ENCODE measurements at places on chromosomes 7 and 10.

- peak; percentile 30 for DNase-seq
Observed at GRCh38 chr7:48088559-48089045, 463 bp upstream of the UPP1 start.

- no peak for DNase-seq
Observed at GRCh38 chr10:83492004-83492403, 647.3 kb upstream of the GHITM start.

DNA sequence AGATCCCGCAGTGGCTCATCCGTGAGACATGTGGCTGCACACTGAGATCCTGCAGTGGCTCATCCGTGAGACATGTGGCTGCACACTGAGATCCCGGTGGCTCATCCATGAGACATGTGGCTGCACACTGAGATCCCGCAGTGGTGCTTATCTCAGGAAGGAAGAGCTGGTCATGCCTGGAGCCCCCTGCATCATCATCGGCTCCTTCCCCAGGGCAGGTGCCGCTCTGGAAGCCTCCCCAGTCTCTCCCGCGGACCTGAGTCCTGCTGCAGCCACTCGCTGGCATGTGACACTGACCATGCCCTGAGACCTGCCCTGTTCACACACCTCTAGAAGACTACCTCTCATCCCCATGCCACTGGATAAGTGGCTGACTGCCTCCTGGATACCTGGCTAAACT is 181.3 kb downstream of the PTPRN2 start:
- no peak for DNase-seq

DNA sequence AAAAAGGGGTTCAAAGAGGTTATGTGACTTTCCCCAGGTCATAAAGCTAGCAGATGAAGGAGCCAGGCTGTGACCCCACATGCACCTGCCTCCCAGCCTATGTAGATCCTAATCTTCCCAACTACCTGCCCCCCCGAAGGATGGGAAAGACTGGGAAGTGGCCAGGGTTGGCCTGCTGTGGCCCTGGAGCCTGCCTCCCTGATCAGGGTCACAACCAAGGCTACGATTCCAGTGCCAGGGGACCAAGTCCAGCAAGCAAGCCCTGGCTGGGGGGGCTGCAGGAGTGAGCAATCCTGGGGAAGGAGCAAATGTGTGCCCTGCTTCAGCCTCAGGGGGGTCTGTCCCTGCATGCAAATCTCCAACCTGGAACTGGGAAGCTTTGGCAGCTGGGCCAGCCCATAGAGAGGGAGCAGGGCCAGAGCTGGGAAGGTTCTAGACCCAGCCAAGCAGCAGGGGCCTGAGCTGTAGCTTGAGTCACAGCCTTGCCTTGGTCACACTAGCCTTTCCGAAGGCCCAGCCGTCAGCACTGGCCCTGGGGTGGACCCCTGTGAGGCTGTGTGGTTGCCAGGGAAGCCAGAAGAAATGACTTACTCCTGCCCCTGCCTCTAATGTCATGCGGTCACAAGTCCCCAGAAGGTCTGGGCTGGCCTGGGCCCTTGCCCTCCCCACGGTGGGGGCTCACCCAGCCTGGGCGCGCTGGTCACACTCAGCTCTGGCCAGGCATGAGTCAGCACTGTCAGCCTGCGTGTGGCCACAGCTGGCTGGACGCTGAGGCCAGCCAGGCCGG is 96.4 kb upstream of the ZMIZ1 start:
- peak; percentile 87 for DNase-seq

GRCh38 chr7:151175047-151175792 is 7.7 kb upstream of the GBX1 start:
- DNase-seq: peak; percentile 6

GRCh38 chr10:123821136-123821535 is 70.5 kb downstream of the CPXM2 start:
- DNase-seq: no peak

GRCh38 chr7:79211724-79212123 is 241.7 kb downstream of the MAGI2 start:
- no peak for DNase-seq

- DNase-seq: no peak
Observed at GRCh38 chr7:23470330-23471105, at the start of gene IGF2BP3. Gene IGF2BP3, minus strand, starts transcription at chr7:23470491. Its CDS starts 381 bp downstream, at chr7:23470110.

DNA sequence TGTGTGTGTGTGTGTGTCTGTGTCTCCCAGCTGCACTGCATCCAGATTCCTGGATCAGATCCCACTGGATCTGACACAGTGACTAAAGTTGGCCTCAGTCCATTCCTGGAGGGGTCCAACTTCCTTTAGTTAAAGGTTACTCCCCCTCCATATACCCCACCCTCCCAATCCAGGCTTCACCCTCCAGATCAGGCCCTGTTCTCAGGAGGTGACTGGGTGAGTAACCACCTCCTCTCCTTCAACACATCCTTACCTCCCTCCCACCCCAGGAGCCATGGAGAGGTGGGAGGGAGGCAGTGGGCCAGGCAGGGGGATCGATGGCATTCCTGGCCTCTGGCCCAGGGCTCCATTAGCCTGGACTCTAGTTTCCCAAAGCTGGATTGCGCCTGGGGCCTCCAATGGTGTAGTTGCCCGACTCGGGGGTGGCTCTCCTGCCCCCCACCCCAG is 11.3 kb downstream of the KCNIP2 start:
- no peak for DNase-seq

- DNase-seq: no peak
Observed at GRCh38 chr10:2650328-2650727, 417.0 kb upstream of the PFKP start.

DNA sequence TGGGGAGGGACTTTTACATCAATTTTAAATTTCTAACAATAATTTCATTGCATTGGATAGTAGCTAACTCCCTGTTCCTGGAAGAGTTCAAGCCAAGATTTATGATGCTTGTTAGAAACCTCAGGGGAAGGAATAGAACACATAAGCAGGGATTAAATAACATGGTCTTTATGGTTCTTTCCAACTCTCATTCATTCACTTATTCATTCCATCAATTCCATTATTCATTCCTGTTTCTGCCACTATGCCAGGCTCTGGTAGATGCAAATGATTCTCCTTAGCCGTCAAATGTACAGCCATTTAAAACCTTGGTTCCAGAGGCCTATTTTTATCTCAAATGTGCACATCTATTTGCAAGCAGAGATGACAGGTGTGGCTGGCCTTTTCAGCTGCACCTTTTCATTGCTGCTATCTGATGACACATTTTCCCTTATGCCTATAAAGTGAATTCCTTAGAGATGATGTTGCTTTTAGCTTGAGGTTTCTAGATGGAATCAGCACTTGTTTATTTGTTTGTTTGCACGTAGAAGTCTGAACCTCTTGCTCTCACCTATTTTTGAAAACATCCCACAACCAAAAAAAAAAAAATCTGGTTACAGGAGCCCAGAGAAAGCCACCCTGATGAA is 205.7 kb upstream of the IGFBP3 start:
- no peak for DNase-seq

GRCh38 chr7:89695241-89695640 is 459.0 kb upstream of the STEAP1 start:
- no peak for DNase-seq

DNA sequence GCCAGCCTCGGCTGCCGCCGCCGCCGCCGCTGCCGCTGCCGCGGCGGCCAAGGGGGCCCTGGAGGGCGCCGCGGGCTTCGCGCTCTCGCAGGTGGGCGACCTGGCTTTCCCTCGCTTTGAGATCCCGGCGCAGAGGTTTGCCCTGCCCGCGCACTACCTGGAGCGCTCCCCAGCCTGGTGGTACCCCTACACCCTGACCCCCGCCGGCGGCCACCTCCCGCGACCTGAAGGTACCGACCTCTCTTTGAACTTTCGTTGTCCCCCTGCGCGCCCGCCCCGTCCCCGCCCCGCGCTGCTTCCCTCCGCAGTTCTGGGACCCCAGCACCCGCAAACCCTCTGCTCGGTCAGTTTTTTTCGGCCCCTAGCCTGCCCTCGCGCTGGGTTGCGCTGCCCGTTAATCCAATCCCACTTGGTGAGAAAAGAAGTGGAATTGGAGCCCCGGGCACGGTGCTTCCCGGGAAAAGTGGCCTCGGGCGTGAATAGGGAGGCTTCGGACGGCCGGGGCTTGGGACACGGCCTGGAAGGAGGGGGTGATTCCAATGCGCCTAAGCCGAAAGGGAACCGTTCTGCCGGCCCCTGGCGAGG is 543 bp downstream of the HMX3 start:
- no peak for DNase-seq

DNA sequence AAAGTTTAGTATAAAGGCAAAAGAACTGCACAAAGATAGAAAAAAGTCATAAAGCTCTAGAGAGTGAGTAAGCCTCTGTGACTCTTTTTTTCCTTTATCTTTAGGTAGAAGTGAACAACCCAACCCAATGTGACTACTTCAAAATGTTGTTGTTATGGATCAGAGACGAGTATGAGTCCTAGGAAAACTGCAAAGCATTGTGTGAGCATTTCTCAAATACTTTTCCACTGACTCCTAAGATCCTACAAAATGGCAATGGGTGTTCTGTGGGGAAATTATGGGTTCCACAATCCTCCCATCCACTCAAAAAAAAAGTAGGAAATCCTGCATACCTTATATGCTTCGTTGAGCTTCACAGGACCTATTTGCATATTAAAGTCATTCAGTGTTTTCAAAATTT is 177.1 kb downstream of the DGKI start:
- DNase-seq: no peak

DNA sequence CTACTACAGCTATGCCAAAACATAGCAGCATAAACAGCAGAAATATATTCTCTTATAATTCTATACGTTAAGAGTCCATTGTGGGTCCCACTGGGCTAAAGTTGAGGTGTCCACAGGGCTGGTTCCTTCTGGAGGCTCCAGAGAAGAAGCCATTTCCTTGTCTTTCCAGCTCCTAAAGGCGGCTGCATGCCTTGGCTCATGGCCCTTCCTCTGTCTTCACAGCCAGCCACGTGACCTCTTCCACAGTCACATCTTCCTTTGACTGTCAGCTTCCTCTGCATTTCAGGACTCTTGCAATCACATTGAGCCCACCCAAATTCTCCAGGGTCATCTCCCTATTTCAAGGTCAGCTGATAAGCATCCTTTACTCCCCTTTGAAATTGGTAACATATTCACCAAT is 17.2 kb downstream of the NACAD start:
- no peak for DNase-seq

GRCh38 chr10:121648059-121648458 is 49.8 kb upstream of the FGFR2 start:
- peak; percentile 43 for DNase-seq

DNA sequence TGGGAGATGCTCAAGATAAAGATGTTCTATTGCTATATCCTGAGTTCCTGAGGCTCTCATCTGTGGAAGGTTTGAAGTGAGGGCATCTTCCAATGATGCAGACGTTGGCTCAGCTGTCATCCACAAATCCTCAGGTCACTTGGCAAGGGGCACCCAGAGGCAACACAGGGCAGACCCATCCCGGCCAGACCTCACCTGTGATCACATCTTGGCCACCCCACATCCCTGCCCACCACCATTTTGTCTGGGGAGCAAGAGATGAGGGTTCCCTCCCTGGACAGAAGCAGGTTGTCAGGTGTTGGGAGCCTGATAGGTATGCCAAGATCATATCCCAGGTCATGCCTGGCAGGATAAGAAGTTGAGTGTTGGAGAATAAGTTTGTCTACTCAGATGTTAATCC is 918.2 kb upstream of the ZNF722 start:
- no peak for DNase-seq

DNA sequence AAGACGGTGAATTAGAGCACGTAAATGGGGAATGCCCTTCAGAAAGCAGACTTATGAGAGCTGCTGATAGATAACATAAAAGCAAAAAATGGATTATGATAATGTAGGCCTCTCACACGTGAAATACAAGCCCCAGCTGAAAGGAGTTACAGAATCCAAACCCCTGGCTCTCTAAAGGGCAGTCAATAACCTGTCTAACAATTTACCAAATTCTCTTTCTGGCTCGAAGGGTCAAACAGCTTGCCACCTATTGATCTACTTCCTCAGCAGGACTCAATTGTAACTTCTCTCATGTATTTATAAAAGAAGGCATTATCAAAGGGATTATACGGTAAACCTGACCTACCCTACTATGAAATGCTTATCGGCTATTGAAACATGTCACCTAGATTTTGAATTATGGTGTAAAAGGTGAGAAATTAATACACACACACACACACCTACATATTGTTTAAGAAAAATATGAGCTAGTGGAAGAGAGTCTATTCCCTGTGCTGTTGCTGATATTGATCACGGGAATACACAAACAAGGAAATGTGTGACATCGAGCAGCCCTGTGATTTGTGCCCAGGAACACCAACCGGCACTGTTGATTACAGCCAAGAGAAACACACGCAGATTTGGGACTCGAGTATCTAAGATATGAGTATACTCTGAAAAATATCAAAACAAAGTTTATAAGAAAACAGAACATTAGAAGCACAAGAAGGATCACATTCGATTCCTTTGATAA is 135.6 kb upstream of the NEBL start:
- DNase-seq: no peak

- DNase-seq: no peak
Observed at GRCh38 chr7:131096267-131096927, 231.3 kb upstream of the MKLN1 start.

- DNase-seq: no peak
Observed at GRCh38 chr7:216360-217300, 24.3 kb downstream of the FAM20C start.

DNA sequence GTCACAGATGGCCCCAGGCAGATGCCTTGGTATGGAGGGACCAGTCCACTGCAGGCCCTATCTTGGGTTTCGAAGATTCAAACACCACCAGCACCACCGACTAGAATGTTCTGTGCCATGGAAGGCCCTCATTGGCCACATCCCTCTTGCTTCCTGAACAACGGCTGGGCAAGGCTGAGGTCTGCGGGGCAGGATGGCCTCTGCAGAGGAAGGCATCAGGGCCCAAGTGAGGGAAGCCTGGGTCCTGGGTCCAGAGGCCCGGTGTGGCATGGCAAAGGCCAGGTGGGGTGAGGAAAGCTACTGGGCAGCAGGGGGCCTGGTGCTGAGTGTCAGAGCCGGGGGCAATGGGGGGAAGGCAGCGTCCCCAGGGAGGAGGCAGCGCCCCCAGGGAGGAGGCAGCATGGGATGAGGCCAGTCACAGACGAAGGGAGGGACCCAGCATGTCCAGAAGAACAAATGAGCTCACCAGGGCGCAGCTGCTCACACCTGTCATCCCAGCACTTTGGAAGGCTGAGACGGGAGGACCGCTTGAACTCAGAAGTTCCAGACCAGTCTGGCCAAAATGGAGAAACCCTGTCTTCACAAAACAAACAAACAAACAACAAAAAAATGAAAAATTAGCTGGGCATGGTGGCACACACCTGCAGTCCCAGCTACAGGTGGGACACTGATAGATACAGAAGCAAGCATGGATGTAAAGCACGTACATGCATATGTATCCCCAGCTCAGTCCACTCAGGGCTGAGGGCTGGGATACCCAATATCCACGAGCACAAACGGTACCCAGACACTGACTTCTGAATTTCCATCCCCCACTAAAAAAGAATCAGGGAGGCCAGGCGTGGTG is 64.4 kb downstream of the PROSER2 start:
- no peak for DNase-seq

DNA sequence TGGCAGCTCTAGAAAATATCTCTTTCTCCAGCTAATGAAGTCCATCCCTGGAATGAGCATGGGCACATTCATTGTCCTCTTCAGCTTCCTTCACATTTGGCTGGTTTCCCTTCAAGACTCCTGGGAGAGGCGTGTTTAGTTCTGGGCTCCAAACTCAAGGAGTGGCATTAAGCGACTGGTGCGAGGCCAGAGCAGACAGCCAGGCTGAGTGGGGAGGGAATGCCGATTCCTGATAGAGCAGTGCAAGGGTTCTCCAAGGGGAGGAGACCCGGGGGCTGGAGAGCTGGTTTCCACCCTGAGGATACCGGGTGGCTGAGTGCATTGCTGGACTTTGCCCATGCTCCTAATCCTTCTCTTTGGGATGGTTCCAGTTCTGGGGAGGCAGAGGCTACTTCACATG is 372.1 kb downstream of the RPS24 start:
- no peak for DNase-seq

All from dorsolateral prefrontal cortex (tissue), 122 donors.